ENCODE measurements at places on chromosomes 2 and 18. TPM values are rescaled to one million over a fixed set of nuclear protein-coding genes. Genes with fewer than 3 reads are reported as not detected.

Gene FHOD3
- not detected for total RNA-seq

Gene CSRNP3
- total RNA-seq: not detected

Gene CACNB4
- 0.56 TPM for total RNA-seq

Gene UGT1A3
- total RNA-seq: not detected

Gene RAPGEF4
- 0.50 TPM for total RNA-seq

Gene CPS1
- total RNA-seq: not detected
